Frontal cortex (tissue), 4 donors: ENCODE measurements at places on chromosomes 12 and 14. TPM values are rescaled to one million over a fixed set of nuclear protein-coding genes. Genes with fewer than 3 reads are reported as not detected.

Gene CLEC2D
- total RNA-seq = 15.5 TPM

Gene KCNMB4
- total RNA-seq = 54.2 TPM

Gene PTGER2
- total RNA-seq = under 0.01 TPM

Gene ADAM20
- 1.6 TPM for total RNA-seq

Gene FGF23
- total RNA-seq = not detected

Gene MSRB3
- total RNA-seq = 3.7 TPM

Gene NEUROD4
- 2.9 TPM for total RNA-seq

Gene TPPP2
- not detected for total RNA-seq

Gene GLIPR1
- 2.9 TPM for total RNA-seq

Gene P3H3
- 11.0 TPM for total RNA-seq

Gene SLCO1B1
- not detected for total RNA-seq

Gene PLBD1
- total RNA-seq = 1.6 TPM

Gene PPP1R13B
- total RNA-seq = 11.8 TPM
